Natural killer cell (primary cell): ENCODE measurements at places on chromosomes 7 and 10. TPM values are rescaled to one million over a fixed set of nuclear protein-coding genes. Genes with fewer than 3 reads are reported as not detected.

The FAM25A gene
- total RNA-seq = not detected

The CCDC146 gene
- 25.6 TPM for total RNA-seq

The AKR1C8 gene
- total RNA-seq = 4.1 TPM

GRCh38 chr7:13198727-13199126, 511.3 kb downstream of the ARL4A start:
- DNase-seq = no peak

- DNase-seq = no peak
Observed at GRCh38 chr10:45373003-45373575, 927 bp upstream of the ALOX5 start.

- DNase-seq = peak; percentile 89
Observed at GRCh38 chr10:72319416-72320254, 35.1 kb downstream of the DNAJB12 start.

GRCh38 chr10:120961795-120962755, 110.9 kb downstream of the WDR11 start:
- DNase-seq = no peak

The CLCN1 gene
- total RNA-seq = not detected

The C10orf105 gene
- total RNA-seq = 0.14 TPM

DNA sequence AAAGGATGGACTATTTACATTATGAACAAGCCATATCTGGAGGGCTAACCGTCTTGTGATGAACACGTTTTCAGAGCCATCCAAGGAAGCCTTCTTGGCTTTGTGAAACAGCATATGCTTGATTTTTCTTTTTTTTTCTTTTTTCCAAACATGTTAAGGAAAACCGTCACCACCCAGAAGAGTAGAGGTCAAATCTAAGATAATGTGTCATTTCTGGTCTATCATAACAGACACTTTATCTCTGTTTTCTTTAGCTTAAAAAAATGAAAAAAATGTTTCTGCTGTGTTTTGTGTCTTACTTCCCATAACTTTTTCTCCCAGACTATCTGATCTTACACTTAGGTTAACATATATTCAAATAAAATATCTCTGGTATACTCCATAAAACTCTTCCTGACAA, 76.1 kb upstream of the DGKB start:
- no peak for DNase-seq

The ATOH7 gene
- not detected for total RNA-seq

The PLAC9 gene
- total RNA-seq = not detected

- no peak for DNase-seq
Observed at GRCh38 chr7:10706875-10707493, 266.7 kb upstream of the PHF14 start.

- no peak for DNase-seq
Observed at GRCh38 chr7:147013825-147014224, 897.2 kb downstream of the CNTNAP2 start.

DNA sequence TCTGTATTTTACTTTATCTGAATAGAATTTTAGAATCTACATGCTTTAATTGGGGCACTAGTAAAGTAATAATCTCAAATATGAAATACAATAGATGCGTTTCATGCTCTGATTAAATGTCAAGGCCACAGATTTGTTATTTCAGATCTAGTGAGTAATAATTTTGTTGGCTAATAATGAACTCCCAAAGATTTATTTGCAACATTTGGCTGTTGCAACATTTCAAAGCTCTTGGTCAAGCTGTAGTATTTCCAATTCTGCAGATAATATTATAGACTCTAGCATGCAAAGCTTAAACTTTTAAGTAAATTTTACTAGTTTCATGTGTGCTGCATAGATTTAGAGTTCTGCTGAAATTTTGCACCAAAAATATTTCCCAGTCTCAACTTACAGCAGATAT, 16.7 kb downstream of the LRRN3 start:
- no peak for DNase-seq

DNA sequence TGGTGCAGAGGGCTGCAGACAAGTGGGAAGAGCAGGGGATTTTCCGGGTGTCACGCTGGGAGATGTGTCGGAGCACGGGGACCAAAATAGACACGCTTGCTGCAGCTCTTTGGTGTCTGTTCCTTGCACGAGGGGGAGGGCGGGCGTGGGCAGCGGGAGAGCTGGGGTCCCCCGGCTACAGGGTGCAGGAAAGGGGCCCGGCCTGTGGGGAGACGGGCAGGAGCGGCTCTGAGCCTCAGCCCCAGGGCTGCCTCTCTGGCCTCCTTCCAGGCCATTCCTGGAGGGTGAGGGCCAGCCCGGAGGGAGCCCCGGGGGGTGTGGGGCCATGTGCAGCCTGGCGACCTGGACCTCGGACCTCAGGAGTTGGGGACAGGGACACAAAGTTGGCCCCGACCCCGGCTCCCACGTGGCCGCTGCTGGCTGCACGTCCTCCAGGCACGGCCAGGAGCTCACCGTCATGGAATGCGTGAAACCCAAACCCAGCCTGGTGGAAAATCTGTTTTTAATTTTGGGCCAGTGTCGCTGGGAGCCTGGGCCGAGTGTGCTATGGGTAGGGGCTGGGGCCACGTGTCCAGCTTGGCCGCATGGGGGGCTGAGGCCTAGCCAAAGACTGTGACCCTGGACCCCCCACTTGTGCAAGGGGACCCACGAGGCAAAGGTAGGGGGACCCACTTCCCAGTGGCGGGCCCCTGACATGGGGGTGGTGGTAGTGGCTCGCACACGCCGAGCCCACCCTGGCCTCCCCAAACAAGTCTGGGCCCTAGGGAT, 6.6 kb downstream of the TTYH3 start:
- no peak for DNase-seq

DNA sequence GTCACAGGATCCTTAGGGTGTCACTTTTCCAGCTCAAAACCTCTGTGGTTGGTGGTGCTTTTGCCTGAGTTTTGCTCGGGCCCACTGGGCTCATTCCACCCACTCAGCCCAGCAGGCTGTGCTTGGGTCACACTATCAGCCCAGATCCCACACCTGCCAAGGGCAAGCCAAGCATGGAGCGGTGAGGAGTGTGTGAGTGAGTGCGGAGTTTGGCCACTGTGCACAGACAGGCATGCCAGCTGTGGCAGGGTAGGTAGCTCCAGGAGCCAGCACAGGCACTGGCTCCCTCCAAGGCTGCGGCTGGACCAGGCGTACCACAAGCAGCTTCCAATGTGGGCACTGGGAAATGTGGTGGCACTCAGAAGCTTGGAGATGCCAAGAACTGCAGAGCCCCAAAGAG, 43.9 kb upstream of the TECTB start:
- no peak for DNase-seq

GRCh38 chr7:156173748-156174353, 361.6 kb upstream of the SHH start:
- no peak for DNase-seq

DNA sequence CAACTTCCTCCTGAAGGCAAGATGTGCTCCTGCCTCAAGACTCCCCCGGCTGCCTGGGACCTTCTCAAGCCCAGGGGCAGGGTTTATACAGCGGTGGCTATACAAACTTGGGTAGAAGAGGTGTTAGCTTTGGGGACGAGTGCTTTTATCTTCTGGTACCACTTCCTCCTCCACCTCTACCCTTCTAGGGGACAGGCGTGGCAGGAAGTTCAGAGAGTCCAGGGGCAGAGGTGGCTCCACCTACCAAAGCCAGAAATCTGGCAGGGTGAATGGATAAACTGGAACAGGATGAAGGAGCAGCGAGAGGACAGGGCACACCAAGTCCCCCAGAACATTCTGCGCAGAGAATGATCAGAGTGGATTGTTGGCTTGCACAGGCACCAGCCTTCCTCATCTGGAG, 24.0 kb upstream of the TM9SF3 start:
- peak; percentile 22 for DNase-seq

The C7orf33 gene
- total RNA-seq = not detected

The STRIP2 gene
- 1.7 TPM for total RNA-seq

GRCh38 chr7:107725138-107725740, 18.7 kb upstream of the CBLL1 start:
- DNase-seq = peak; percentile 83

The CHN2 gene
- 23.2 TPM for total RNA-seq

DNA sequence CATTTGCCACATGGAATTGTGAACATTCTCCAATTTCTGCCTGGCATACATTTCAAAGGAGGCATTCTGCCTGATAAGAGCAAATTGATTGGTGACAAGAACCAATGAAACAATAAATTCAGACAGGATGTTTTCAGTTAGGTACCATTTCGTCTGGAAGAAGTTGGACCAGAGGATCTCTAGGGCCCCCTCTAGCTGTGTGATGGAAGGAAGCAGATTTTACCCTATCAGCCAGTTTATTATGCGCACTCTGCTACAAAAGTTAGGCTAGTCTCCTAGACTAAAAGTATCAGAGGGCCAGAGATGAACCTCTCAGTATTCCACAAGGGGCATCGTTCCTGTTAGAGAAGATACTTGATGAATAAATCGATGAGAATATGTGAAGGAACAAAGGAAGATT, 118.0 kb downstream of the BUB3 start:
- no peak for DNase-seq

- DNase-seq = no peak
Observed at GRCh38 chr7:99120501-99120900, 23.4 kb downstream of the SMURF1 start.

- DNase-seq = no peak
Observed at GRCh38 chr10:16866541-16867275, 49.5 kb upstream of the RSU1 start.

The PIP4K2A gene
- 405 TPM for total RNA-seq

DNA sequence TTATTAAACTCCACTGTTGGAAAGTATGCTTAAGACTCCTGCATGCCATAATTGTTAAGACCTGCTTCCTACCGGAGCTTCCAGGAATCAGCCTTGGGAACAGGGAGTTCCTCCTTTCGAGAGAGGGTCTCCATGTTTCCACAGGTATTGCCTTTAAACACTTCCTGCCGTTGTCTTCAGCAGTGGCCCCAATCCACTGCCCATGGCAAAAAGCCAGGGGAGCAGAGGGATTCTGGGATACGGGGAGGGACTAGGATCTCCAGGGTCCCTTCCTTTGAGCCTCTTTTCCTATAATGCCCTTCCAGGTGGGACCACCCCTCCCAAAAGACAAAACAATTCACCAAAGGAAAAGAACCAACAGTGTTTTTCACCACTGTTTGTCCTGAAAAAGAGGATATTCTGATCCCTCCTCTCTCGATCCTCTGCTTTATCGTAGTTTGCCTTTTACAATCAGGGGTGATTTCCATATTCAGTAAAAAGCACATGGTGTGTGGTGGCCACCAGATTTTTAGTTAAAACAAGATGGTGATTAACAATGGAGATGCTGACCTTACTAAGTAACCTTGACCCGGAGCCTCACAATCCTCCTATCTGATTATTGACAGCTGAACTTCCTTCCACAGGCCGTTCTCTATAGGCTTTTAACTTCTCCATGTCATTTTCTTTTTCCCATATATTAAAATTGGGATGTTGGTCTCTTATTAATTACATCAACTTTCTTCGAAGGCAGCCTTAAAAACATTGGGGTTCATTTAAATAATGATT, 36.0 kb downstream of the LRRC72 start:
- no peak for DNase-seq

The LIPM gene
- not detected for total RNA-seq

DNA sequence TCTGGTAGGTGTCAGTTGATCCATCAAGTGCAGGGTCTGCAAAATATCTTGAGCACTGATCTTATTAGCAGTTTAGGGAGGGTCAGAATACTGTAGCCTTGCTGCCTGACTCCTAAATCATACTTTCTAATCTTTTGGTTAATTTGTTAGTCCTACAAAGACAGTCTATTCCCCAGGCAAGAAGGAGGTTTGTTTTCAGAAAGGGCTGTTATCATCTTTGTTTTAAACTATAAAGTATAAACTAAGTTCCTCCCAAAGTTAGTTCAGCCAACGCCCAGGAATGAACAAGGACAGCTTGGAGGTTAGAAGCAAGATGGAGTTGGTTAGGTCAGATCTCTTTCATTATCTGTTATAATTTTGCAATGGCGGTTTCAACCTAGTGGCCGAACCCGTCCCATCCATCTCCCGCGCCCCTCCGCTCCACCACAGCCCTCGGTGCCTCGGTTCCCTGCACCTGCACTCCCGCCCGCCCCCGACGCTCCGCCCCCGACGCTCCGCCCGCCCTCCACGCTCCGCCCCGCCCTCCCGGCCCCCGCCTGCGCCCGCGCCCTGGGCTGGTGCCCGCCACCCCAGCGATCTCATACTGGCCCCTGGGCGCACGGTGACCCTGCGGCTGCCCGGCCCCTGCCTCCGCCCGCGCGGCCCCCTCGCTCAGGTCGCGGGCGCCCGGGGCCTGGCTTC, at the start of gene ADCK2:
ADCK2 (plus strand) TSS at position 564 of the 681 bp plus-strand sequence. CDS start 386 bp downstream, outside the sequence.
- no peak for DNase-seq

- no peak for DNase-seq
Observed at GRCh38 chr10:98460837-98461499, 14.2 kb upstream of the HPS1 start.

The PIP gene
- not detected for total RNA-seq

- DNase-seq = no peak
Observed at GRCh38 chr10:4024027-4024426, 239.0 kb upstream of the KLF6 start.

GRCh38 chr10:44379907-44380306, 5.0 kb downstream of the CXCL12 start:
- no peak for DNase-seq

The SEC24C gene
- total RNA-seq = 153 TPM

DNA sequence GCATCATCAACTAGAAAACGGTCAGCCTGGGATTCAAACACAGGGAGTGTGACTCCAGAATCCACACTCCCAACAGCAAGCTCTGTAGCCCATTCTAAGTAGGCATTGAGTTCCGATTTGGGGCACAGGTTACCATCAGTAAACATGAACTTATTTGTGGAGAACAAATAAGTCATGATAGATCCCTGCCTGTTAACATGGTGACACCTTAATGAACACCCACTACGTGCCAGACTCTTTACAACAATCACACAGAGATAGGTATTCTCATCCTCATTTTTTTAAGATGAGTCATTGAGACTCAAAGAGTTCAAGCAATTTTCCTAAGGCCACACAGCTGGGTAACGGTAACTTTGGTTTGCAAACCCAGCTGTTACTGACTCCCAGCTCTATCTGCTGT, 91.5 kb downstream of the LYZL2 start:
- DNase-seq = no peak

DNA sequence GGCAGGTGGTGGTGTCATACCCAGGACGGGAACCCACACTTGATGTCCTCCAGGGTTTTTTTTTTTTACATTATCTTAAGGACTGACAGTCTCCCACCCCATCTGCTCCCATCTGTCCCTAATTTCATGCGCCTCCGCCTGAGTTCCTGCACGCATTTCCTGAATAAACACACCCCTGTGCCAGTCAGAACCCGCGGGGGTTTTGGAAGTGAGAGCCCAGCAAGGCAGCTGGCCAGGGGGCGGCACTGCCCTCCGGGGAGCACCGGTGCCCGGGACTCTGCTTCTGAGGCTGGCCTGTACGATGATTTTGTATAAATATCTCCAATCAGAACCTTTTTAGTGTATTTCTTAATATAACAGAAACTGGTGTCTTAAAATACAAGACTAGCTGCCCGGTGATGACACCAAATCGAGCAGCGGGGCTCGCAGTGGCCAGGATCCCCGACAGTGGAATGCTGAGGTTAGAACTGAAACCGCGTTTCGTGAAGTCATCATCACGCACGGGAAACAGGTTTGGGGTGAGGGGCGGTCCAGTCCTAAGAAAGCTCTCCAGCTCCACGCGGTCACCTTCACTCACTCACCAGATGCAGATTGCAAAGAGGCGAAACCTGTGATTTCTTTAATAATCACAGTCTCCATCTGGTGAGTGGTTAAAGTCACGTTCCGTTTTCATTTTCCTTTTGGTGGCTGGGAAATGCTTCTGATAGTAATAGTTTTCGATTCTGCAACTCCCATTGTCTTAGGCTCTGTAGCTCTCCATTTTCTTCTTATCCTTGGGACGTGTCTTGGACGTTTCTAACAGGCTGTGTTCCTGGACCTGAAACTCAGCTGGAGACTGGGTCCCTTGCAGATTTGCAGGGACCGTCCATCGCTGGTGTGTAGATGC, 19.7 kb downstream of the BNIP3 start:
- DNase-seq = no peak
